Activated CD4-positive, alpha-beta T cell treated with anti-CD3 and anti-CD28 coated beads, Interleukin-2, amount 10 ng/mL, durations not matched to agents 7 days and 5 days (primary cell): ENCODE measurements at places on chromosomes 2 and 18. TPM values are rescaled to one million over a fixed set of nuclear protein-coding genes. Genes with fewer than 3 reads are reported as not detected.

Gene DSG4
- total RNA-seq: not detected

DNA sequence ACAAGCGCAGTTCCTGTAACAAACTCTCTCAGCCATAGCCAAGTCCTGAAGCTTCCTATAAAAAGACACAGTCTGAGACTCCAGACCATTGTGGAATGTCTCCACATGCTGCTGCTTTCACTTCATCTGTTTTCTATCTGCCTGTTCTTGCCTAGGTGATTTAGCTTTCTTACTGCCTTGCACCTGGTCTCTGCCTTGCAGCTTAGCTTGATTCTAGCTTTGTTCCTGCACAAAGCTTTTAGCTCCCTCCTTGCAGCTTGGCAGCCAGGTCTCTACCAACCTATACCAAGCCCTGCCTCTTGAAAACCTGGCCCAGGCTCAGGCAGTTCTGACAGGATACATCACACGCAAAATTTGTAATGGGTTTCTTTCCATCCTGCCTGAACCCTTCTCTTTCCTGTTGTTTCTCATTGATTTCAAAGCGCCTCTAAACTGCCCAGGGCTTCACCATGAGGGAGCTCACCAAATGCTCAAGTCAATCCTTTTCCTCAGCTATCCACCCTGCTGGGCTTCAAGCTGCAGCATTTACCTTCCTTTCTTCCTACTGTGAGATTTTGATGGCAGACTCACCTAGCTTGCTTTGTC, 941.3 kb upstream of the NXPH2 start:
- DNase-seq: no peak

GRCh38 chr2:51301381-51301780, 269.4 kb upstream of the NRXN1 start:
- DNase-seq: no peak

DNA sequence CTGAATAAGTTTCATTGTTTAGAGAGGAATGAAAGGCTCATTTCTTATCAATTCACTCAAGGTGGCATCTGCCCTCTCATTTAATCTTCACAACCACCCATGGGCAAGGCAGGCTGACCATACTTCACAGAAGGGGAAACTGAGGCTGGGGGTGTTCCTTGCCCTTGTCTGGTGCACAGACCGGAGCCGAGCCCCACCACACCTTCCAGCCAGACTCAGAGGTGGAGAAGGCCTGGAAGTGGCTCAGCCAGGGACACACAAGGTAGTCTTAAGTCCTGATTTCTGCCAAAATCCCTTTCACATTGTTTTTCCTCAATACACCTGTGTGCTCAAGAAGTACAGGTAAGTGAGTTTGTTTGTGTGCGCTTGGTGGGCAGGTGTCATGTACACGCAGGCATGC, 111.9 kb upstream of the TEX51 start:
- DNase-seq: no peak

DNA sequence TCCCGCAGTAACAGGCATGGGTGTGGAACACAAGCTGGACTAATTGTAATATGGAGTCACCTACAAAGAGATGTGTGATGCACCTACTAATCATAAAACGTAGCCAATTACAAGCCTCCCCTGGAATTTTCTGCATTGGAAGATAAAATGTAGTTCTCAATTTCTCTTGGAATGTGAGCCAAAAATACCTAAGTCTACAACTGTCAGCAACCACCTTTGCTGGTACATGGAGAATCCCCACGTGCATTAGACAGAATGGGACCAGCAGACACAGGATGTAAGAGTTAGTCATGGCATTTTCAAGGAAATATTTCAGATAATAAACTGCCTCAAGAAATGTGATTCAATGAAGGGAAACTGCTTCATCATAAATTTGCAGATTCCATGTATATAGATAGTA, 85.6 kb upstream of the DCC start:
- no peak for DNase-seq

DNA sequence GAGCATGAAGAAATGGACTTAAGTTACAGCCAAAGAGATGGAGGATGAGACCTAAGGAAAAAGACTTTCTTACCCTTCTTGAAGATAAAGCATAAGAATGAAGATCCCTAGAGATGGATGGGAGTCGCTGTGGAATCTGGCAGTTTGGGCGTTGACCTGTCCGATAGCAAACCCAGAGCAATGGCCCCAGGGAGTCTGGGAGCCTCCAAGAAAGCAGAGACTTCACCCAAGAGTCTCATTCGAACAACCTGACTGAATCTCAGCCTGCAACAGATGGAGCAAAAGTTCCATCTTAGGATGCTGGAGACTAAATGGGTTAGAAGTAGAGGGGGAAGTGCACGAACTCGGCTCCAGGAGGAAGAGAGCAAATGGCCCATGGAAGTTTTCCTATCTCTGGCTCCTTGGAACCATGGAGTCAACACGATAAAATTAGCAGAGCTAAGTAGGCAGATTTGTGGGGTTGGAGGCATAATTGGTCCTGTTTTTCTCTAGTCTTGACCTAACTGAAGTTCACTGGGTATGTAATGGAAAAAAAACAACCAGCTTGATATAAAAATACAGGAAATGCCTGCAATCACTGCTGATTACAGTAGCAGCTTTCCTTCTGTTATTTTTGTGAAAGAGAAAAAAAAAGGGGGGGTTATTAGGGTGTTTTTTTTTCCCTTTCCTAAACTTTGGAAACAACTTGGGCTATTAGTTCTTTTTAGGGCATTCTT, 178.4 kb upstream of the EPAS1 start:
- no peak for DNase-seq

GRCh38 chr18:61664419-61665084, 228.3 kb downstream of the RNF152 start:
- no peak for DNase-seq

DNA sequence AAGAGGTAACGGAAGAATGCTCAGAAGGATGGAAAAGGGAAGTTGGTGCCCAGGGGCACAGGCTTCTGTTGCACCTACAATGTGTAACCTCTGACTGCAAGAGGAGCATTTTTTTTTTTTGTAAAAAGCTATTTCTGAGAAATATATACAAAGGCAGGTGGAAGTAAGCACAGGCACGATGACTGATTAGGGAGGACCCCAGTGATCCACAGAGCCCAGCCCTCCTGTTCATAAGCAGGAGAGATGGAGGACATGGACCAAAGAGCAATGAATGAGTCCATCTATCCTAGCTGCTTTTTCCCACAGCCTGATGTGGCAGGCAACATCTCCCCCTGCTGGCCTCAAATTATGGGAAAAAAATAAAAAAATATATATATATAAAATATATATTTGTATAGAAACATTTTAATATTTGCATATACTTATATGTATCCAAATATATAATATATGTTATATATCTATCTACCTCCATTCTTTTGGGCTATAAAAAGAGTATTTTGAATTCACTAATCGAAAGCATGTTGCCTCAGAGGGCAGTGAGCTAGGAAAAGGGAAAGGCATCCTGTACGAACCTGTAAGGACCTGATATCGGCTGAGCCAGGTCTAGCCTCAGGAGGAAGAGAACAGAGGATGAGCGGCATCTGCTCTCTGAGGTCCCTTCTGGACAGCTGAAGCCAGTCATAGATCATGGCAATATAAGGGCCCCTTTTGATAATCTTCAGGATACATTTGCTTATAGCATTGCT, 166.0 kb upstream of the STK17B start:
- peak; percentile 24 for DNase-seq

DNA sequence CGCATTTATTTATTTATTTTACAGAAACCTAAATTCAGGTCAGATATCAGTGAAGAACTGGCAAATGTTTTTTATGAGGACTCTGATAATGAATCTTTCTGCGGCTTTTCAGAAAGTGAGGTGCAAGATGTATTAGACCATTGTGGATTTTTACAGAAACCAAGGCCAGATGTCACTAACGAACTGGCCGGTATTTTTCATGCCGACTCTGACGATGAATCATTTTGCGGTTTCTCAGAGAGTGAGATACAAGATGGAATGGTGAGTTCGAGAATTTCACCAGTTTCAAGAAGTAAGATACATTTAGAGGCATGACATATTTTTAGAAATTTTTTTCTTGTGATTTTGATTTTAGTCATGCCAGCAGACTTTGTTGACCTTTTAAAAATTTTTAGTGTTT, 4.6 kb downstream of the CDCA7 start:
- DNase-seq: no peak
